ENCODE measurements at places on chromosomes 12 and 14. TPM values are rescaled to one million over a fixed set of nuclear protein-coding genes. Genes with fewer than 3 reads are reported as not detected.

TAS2R50 gene
- 1.9 TPM for total RNA-seq

GRCh38 chr12:94133964-94134795 is 14.2 kb upstream of the PLXNC1 start:
- H3K36me3 ChIP-seq: no peaks in the 10 kb centered on the region
- H3K4me1 ChIP-seq: no peaks in the 10 kb centered on the region
- no peaks in the 10 kb centered on the region for H3K27me3 ChIP-seq

DNA sequence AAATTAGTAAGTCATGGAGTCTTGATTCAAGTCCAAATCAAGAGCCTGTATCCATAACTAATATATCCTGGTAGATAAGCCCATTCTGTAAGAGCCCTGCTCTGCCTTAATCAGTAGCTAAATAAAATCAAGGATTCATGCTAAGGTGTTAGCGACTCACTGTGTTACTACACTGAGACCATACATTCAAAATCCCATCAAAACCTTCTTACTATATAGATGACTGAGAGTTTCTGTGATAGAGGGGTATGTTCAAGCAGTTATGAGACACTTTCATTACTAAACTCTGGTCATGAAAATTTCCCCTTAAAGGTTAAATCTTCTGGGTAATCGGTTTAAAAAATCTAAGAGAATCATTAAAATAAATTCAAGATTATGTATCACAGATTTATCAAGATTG is 78.5 kb downstream of the MDGA2 start:
- H3K36me3 ChIP-seq: no peaks in the 10 kb centered on the region
- no peak for DNase-seq
- no peaks in the 10 kb centered on the region for H3K4me1 ChIP-seq
- no peaks in the 10 kb centered on the region for H3K27me3 ChIP-seq

DNA sequence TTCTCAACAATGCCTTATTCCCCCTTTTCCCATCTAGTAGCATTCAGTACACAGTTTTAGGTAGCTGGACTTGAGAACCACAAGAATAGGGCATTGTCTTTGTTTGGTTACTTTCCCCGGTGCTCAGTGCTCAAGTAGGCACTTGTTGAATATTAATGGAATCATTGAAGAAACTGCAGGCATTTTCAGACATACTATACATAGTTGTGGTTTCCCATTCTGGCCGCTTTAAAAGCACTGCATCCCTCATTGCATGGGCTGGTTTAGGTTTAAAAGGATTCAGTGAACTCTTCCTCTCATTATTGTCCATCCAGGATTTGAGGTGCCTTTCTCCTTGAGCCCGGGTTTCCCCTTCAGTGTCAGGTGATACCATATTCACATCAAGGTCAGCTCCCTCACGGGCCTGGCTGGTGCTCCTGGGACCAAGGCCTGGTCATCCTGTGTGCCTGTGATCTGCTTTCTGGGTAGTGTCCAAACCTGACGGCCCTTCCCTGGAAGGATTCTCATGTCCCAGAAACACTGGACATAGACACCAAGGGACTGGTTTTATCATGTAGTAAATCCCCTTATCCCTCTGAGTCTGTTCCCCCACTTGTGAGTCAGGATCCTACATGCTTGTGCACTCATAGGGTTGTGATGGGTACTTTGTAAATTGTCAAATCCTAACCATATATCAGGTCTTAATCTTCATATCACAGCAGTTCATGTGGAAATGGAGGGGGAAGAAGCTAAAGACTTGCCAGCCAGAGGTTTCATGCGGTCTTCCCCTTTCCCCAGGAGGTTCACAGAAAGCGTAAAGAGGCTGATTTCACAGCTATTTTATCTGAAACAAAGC is 7.4 kb downstream of the TCP11L2 start:
- H3K4me3 ChIP-seq: no peak overlapping the region
- H3K27me3 ChIP-seq: no peaks in the 10 kb centered on the region
- DNase-seq: no peak
- H3K27ac ChIP-seq: no peak overlapping the region
- no peaks in the 10 kb centered on the region for H3K36me3 ChIP-seq

PPFIA2 gene
- 3.2 TPM for total RNA-seq

GRCh38 chr12:52832985-52833905 is 866 bp downstream of the KRT79 start:
- H3K4me1 ChIP-seq: no peaks in the 10 kb centered on the region
- no peaks in the 10 kb centered on the region for H3K27me3 ChIP-seq
- peak; percentile 55 for DNase-seq
- H3K4me3 ChIP-seq: no peak overlapping the region

DNA sequence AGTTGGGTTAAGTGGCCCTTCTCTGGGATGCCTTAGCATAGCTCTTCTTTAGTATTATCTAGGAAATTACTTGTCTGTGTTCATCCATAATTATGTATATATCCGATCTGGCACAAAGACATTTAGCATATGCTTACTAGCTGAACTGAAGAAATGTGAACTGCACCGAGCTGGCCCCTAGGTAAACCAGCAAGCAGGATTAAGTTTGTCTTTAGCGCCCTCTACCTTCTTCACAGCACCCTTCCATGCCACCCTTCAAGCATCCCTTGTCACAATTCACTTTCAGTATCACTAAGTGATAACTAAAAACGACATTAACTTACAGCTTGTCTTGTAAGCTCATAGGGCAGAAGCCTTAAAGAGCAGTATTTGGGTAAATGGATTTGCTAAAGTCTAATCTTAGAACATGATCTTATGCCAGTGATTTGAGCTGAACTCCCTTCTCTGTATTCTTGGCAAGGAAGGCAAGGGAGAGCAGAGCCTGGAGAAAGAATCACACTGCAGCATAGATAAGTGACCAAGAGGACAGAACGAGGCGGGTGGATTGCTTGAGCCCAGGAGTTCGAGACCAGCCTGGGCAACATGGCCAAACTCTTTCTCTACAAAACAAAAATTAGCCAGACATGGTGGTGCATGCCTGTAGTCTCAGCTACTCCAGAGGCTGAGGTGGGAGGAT is 2.6 kb upstream of the HAL start:
- H3K27me3 ChIP-seq: no peaks in the 10 kb centered on the region
- peaks cover 32% of the 10 kb centered on the region for H3K36me3 ChIP-seq
- no peak overlapping the region for H3K27ac ChIP-seq
- peak; percentile 68 for DNase-seq

DNA sequence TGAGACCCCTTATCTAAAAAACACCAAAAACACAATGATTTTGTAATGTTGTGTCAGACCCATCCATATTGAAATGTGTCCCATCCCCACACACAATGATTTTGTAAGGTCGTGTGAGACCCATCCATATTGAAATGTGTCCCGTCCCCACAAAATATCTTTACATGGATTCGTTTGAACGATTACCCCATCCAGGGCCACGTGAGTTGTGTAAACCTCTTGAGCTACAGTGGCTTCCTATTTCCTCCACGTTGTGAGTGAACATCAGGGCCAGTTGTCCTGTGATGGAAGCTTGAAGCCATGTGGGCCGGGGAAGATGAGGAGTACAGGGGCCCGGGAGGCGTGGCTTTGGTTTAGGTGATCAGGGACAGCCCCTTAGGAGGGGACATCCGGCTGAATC is 27.0 kb upstream of the ULK1 start:
- no peak for DNase-seq
- H3K27ac ChIP-seq: no peak overlapping the region
- no peaks in the 10 kb centered on the region for H3K4me1 ChIP-seq

Measured in Peyer's patch (tissue), 4 donors.